M059J (cell line): ENCODE measurements at places on chromosomes 12 and 14. TPM values are rescaled to one million over a fixed set of nuclear protein-coding genes. Genes with fewer than 3 reads are reported as not detected.

GLIPR1L1 gene
- not detected in 2 replicates for total RNA-seq

DNA sequence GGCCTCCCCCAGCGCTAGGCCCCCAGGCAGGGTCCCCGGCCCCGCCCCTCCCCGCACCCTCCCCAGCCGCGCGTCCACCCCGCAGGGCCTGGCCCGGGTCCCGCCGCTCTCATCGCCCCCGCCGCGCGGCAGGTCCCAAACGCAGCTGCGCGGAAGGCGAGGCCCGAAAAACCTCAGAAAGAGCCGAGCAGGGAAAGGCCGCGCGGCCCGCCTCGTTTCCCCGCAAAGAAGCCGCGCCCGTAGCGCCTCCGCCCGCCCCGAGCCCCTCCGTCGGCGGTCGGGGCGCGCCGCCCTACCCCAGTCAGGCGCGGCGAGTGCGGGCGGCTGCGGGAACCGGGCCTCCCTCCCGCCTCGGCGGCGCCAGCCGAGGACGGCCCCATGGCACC lies 324 bp downstream of the POLE start:
- no peak for DNase-seq

DNA sequence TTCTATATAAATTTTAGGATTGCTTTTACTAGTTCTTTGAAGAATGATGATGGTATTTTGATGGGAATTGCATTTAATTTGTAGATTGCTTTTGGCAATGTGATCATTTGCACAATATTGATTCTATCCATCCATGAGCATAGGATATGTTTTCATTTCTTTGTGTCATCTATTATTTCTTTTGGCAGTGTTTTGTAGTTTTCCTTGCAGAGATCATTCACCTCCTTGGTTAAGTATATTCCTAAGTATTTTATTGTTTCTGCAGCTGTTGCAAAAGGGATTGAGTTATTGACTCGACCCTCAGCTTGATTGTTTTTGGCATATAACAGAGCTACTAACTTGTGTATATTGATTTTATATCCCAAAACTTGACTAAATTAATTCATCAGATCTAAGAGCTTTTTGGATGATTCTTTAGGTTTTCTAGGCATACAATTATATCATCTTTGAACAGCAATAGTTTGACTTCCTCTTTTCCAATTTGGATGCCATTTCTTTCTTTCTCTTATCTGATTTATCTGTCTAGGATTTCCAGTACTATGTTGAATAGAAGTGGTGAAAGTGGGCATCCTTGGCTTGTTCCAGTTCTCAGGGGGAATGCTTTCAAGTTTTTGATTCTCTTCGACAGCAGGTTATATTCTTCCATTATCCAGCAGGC lies 668.1 kb downstream of the SLC16A7 start:
- no peak for DNase-seq

DNA sequence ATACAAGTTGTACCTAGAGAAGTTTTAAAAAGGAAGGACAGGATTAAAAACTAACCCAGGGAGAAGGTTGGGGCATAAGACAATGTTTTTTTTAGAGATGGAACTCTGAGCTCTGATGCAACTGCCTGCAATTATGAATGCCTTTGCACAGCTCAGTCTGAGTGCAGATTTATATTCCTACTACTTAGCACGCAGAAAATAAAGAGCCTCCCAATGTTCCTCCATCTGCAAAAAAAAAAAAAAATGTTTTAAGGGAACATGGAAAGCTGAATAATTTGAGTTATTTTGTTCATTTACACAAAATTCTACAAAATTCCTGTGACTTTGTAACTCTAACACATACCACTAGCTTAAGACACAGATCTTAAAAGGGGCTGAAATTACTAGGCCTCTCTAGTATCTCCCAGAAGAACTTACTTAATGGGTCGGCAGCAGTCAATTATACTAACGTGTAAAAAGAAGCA lies 15.7 kb downstream of the CLIP1 start:
- no peak for DNase-seq

DNA sequence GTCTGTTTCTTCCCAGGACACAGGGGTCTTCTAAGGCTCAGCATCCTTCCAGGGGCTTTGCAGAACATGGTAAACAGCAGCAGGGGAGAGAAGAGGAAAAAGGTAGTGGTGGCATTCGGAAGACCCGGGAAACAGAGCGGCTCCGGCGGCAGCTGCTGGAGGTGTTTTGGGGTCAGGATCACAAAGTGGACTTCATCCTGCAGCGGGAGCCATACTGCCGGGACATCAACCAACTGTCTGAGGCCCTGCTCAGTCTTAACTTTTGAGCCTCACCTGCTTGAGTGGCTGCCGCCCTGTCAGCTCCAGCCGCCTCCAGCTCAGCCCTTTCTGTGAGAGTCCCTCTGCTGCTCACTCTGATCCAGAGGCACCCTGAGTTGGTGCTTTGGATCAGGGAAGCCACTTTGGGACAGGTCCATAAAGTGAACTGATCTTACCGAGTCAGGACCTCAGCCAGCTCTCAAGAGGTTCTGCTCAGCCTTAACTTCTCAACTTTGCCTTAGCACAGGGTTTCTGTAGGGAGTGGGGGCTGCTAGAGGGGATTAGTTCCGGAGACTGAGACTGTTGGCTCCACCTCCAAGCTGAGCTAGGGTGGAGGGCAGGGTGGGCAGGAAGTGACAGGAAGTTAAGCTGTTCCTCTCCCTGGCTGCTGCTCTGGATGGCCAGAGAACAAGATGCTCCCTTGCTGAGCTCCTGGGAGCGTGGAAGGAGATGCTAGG lies 5.4 kb downstream of the SDR39U1 start:
- DNase-seq = no peak

ARHGEF25 gene
- 6.2 and 13.2 TPM in 2 replicates for total RNA-seq

DNA sequence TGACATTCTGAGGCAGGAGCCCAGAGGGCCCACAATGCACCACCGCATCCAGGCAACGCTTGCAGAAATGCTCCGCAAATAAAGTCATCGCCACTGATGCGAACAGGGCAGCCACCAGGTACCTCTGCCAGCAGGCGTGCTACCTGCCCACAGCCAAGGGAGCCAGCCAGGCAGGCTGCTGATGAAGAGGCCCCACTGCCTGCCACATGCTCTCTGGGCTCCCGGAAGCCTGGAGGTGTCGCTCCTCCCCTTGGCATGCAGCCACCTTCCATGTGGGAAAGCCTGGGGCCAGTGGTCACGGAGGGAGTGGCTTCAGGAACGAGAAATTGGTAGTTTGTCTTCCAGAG lies 14.7 kb downstream of the GPR132 start:
- peak; percentile 68 for DNase-seq

GRCh38 chr14:55107766-55108554 lies 21.1 kb upstream of the LGALS3 start:
- peak; percentile 97 for DNase-seq

DNA sequence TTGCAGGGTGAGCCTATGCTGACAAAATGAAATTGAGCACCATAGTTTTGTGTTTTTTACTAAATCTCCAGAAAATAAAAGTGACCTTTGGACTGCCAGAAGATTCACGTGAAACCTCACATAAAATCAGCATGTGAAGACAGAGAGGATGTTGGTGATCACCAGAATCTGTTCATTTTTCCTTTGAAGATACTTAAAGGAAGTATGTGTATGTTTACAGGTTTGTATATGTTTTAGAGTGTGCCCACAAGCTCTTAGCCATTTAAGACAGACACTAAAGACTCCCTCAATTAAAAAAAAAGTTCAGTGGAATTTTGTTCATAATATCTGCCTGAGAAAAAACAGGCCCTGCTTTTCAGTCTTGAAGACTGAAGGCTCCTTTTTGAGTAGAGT lies 25.9 kb downstream of the DDX47 start:
- peak; percentile 26 for DNase-seq

DNA sequence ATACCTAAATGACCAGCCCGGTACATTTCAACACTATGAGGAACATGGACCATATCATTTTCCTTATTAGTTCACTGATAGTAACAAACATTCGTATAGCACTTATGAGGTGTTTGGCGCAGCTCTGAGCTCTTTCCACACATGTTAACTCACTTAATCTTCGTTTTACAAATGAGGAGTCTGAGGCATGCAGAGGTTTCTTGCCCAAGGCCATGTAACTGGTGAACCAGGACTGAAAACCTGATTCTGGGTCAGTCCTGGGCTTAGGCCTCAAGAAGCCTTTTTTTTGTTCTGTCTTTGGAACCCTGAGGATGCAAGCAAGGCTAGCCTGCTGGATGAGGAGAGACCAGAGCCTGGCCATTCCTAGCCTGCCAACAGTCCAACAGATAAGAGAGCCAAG lies 55.0 kb downstream of the C14orf132 start:
- DNase-seq = no peak

- peak; percentile 74 for DNase-seq
Observed at GRCh38 chr12:26803552-26803951, 29.4 kb downstream of the ITPR2 start.

FIGNL2 gene
- 0.10 TPM in 1 of 2 replicates, not detected in the other for total RNA-seq

DNA sequence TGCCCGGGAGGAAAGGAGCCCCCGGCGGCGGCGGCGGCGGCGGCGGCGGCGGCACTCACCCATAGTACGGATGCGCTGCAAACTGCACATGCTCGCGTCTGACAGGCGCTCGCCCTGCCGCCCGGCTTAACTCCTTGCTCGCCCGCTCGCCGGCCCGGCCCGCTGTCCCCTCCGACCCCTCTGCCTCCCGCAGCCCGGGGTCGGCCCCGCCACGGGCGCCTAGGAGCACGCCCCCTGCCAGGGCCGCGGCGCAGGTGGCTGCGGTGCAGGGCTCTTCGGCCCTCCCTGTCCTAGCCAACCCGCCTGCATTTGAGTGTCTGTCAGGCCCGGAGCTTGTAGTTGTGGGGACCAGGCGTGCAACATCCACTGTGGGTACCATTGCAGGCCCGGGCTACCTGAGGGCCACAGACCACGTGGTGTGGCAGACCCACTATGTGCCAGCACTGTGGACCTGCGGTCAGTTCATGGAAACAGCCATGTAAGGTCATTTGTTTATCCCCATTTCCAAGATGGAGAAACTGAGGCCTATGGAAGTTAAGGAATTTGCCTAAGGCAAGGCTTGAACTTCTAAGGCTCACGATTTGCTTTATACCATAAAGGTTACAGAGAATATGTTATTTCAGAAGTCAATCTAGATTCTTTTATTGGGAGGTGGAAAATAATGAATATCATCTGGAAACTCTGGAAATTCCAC lies 17.6 kb upstream of the PLEKHH1 start:
- DNase-seq = peak; percentile 14

DNA sequence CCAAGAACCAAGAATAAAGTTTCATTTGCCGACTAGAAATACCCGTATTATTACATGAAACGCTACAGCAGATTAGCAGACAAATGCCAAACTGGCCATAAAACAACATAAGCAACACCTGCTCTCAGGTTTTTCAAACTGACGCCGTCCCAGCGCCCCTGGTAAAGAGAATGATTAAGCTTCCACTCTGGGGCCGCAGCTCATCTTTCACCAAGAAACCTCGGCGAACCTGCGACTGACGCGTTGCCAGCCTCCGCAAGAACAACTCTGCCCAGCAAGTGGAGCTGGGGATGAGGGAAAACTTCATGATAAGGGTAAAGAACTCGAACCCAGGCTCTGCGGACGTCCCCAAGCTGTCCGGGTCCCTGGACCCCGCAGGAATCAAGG lies 530 bp downstream of the ARL1 start:
- DNase-seq = peak; percentile 56

DNA sequence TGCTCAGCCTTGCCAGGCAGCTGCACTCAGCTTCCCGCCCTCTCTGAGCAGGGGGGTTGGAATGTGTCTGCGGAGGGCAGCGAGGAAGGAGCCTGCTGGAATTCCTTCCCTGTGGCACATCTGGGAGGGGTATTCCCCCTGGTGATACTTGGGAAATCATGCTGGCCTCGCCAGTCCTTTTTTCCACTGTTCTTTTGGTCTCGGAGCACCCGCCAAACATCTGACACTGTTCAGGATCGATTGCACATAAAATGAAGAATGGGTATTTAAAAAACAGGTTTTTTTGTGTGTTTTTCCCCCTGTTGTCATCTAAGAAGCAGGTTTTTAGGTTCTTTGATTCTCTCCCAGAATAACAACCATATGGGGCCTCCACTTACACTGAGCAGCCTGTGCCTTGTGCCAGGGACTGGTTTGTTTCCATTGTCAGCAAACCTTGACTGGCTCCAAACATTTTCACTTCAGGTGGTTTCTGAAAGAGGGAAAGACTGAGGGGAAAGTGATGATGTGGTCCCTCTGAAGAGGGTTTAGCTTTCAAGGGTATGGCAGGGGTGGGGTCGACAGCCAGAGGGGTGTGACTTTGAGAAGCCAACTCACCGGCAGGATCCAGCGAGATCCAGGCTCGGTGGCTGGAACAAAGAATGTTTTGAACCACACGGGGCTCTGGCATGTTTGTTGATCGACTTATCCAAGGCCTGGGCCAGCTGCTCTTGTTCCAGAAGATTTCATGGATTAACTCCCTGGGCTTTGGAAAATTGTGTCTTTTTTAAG lies 215.1 kb downstream of the CACNA1C start:
- DNase-seq = peak; percentile 71
